Stimulated activated CD8-positive, alpha-beta memory T cell treated with anti-CD3 and anti-CD28 coated beads, Interleukin-15, amount 100 ng/mL, for 4 hours (primary cell): ENCODE measurements at places on chromosomes 11 and 22.

DNA sequence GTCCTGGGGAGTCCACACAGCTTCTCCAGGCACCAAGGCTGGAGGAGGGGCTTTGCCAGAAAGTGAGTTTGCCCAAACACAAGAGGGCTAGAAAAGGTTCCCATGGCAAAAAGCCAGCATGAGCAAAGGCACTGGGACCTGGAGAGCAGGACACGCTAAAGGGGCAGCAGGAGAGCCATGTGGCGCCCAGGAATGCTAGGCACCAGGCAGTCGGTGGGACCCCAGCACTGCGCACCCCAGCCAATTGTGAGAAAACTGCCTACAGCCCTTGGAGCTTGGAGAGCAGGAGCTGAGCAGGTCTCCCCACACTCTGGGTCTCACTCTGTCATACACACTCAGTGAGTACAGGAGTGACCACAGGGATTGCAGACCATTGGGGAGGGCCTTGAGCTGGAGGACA lies 5.2 kb upstream of the RAB1B start:
- no peak for DNase-seq

DNA sequence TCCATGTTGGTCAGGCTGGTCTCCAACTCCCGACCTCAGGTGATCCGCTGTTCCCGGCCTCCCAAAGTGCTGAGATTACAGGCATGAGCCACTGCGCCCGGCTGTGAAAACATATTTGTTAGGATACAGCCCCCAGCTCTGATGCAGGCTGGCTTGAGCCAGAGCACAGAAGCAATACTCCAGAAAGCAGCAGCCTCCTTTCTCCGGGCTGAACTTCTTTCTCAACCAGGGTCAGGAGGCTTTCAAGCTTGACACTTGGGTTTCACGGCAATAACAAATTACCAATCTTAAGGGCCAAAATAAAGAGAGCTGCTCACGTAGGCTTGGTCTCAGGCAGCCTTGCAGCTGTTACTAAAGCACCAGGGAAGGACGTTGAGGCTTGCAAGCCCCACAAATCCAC lies 10.8 kb upstream of the CECR2 start:
- DNase-seq = no peak

DNA sequence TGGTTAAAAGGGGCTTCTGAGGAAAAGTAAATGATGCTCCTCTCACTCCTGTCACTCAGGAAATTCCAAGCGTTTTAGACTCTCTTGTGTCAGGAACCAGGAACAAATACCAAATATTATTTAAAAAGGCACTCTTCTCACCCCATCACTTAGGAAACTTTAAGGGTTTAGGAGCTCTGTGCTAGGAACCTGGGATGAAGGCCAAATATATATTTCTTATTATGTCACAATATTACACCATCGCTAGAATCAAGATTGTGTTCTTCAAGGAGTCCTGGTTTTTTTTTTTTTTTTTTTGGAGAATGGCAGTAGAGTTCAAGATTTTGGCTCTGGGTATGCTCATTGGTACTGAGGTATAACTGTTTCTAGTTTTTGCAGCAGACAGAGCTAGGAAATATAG lies 79.0 kb upstream of the HEPHL1 start:
- DNase-seq = no peak

DNA sequence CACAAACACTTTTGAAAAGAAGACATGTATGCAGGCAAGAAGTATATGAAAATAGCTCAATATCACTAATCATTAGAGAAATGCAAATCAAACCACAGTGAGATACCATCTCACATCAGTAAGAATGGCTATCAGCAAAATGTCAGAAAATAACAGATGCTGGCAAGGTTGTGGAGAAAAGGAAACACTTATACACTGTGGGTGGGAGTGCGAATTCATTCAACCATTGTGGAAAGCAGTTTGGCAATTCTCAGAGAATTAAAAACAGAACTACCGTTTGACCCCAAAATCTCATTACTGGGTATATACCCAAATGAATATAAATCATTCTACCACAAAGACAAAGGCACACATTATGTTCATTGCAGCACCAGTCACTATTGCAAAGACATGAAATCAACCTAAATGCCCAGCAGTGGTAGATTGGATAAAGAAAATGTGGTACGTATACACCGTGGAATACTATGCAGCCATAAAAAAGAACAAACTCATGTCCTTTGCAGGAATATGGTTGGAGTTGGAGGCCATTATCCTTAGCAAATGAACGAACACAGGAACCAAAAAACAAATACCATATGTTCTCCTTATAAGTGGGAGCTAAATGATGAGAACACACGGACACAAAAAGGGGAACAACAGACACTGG lies 18.5 kb downstream of the MMP13 start:
- DNase-seq = no peak

DNA sequence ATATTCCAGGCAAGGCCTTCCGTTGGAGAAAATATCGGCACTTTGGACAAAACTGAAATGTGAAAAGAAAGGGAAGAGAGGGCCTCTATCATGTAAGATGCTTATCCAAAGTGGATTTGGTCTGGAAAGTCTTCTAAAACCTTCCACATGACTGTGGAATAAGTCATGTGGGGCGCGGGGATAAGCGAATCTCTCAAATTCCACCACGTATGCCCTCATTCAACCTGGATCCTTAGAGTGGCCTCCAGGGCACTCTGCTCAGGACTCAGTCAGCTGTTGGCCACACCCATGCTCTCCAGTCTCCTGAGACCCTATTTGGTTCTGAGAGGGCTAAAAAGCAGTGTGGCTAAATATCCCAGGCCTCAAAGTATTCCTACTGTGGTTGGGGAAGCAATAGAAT lies 2.0 kb upstream of the TIMP3 start:
- DNase-seq = no peak

- DNase-seq = no peak
Observed at GRCh38 chr11:21426931-21427330, 757.5 kb downstream of the NELL1 start.

DNA sequence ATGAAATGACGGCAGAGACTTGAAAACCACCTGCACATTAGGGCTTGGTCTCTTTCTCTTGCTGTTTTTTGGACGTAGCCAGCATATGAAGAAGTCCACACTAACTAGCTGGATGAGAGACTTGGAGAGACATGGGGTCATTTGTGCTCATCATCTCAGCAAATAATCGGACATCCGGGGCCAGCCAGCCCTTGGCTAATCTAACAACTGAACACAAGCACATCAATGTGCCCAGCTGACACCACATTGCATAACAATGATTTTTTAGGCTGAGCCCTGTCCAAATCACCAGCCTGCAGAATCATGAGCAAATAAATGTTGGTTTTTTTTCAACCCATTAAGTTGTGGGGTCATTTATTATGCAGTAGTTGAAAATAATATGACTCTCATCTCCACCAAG lies 460.3 kb upstream of the LARGE1 start:
- DNase-seq = no peak

DNA sequence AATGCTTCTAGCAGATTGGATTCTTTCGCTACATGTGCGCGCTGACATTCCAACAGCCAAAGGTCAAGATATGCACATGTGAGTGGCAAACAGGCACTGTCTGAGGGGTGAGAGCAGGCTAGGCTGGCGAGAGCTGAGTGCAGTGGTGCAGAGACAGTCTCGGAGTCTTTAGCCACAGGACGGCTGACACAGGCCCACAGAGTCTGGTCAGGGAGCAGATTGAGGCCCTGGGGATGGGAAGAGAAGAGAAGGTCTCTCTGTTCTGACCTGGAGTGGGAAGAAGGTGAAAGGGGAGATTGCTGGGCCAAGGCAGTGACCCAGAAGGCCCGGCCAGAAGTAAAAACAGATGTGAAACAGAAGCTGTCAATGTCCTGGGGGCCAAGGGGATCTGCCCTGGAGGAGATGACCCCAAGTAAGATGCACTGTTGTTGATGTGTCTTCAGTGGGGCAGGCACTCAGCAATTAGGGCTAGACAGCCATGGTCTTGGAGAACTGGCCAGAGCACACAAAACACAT lies 197.8 kb downstream of the ETS1 start:
- no peak for DNase-seq

DNA sequence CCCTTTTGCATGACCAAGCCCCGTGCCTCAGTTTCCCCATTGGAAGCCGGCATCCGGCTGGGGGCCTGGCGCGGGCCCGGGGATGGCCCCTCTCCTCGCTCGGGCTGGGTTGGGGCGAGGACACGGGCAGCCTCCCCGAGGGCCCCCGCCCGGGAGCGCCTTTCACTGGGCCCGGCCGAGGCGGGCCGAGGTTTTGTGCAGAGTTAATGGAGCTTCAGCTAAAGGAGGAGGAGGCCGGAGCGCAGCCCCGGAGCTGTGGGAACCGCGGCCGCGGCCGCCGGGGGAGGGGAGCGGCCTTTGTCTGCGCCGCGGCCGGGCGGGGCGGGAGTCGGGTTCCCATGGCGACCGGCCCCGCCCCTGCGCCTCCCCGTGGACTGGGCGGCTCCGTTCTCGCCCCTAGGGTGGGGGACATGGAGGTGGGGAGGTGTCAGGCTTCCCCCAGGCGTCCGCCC lies 1.4 kb upstream of the MAPK11 start:
- DNase-seq = no peak

- DNase-seq = no peak
Observed at GRCh38 chr11:70418130-70418529, 19.8 kb downstream of the CTTN start.

- DNase-seq = no peak
Observed at GRCh38 chr11:107785401-107785800, 73.2 kb downstream of the SLC35F2 start.

DNA sequence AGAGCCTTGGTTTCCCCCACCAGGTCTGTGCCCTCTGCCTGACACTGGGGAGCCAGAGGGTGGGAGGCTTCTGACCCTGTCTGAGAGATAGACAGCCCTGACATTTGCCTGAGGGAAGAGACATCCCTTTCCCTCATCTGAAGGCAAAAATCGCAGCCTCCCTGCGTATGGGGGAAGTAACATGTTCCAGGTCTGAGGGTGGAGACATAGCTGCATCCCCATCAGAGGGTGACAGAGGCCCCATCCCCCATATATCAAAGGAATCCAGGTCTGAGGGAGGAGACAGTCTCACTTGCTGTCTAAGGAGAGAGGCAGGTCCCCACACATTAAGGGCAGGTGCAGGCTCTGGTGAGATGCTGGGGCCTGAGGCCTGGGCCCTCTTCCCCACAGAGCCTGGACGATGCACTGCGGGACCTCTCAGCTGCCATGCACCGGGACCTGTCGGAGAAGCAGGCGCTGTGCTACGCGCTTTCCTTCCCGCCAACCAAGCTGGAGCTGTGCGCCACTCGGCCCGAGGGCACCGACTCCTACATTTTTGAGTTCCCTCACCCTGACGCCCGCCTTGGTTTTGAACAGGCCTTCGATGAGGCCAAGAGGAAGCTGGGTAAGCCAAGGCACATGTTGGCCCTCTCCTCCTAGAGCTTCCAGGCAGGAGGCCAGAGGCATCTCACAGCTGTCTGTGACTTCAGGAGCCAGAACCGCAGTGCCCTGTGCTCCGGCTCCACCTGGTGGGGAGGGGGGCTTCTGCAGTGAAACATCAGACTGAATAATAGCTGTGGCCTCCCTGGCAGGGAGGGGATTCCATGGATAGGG lies 16.1 kb upstream of the RELT start:
- DNase-seq = no peak
